Right ventricle myocardium superior (tissue), 1 donor: ENCODE measurements at places on chromosomes 1 and 21. TPM values are rescaled to one million over a fixed set of nuclear protein-coding genes. Genes with fewer than 3 reads are reported as not detected.

The TEDDM1 gene
- total RNA-seq: not detected

GRCh38 chr1:245863566-245864184 lies 643.4 kb downstream of the SMYD3 start:
- DNase-seq: no peak

- no peak for DNase-seq
Observed at GRCh38 chr1:2632561-2633361, at the start of gene MMEL1. Gene MMEL1, minus strand, starts transcription at chr1:2633016. Its CDS starts 3,532 bp downstream, at chr1:2629484.

- DNase-seq: no peak
Observed at GRCh38 chr1:118927427-118928187, 60.5 kb downstream of the TBX15 start.

DNA sequence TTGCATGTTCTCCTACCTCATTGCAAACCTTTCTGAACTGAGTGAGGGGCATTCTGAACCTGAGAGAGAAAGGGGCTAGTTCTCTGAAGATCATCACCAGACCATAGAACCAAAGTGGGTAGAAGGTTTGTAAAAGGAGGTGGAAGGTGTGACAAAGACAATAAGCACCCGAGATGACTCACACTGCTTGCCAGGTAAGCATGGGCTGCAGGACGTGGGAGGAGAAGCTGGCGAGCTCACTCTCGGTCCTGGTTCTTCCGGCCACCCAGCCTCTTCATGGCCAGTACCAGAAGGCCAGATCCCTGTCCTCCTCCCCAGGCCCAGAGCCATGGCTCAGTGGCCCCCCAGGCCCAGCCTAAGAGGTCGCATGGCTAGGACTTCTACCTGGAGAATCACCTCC lies 128.3 kb downstream of the TMEM53 start:
- DNase-seq: no peak

- DNase-seq: no peak
Observed at GRCh38 chr21:34093083-34093482, 19.7 kb downstream of the MRPS6 start.

The BMP8B gene
- total RNA-seq: 0.27 TPM

GRCh38 chr1:153659175-153659534 lies 652 bp downstream of the SNAPIN start:
- no peak for DNase-seq

DNA sequence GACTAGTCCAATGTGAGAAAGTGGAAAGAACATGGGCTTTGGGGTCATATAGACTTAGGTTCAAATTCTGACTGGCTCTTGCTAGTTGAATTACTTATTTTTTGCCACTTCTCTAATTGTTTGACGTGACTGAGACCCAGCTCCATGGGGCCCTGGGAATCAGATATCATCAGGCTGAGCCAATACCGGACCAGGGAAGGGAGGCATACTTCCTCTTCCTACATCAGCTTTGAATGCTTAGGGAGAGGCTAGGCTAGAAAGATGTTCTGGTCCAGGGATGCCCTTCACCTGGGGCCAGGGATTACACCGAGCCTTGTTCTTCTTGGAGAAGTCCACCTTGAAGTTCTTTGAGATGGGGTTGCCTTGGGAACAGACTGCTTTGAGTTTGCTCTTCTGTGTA lies 3.7 kb upstream of the NR1I3 start:
- no peak for DNase-seq

- no peak for DNase-seq
Observed at GRCh38 chr1:41442697-41443251, 41.7 kb downstream of the EDN2 start.

DNA sequence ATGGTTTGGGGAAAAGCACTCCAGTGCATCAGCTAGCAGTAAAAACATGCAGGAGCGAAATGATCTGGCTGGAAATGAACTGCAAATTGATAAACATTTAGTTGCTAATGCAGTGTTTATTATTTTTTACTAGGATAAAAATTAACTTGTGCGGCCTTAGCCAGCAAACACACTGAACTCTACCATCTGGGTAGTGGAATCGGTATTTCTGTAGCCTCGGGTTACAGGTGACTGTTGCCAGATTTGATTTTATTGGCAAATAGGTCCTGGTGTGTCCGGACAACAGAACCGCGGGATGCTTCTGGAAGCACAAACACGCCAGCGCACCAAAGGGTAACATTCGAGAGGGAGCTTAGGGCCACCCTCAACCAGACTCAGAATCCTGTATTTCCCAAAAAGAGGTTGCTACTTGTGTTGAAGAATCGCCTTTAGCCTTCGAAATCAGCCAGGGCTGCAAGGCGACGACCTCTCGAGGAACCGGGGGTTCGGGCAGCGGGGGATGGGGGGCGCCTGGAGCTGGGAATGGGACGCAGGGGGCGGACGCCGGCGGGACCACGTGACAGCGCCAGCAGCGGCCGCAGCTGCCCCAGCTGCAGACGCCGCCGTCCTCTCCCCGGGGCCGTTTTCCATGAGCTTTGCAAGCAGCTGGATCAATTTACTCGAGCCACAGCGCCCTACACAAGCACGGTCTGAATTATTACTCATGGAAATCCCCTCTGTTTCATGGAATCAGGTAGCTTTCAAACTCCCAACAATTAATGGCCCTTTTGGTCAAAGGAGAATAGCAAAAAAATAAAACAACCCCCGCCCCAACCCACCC lies 158.8 kb downstream of the TOMM20 start:
- peak; percentile 84 for DNase-seq

DNA sequence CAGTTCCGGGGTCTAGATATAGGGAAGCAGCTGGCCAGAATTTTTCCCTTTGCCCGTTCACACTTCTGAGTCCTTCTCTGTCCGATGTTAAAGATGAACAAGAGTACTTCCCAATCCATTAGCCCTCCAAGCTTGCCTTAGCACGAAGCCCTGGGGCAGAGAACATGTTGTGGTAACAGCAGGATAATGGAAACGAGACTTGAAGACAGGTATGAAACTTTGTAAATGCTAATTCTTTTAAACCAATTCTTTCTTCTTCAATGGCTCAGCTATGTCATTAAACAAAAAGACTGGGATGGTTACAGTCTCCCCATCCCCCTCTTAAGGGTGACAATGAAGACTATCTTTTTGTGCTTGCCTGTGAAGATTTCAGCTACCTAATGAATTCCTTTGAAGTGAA lies 218.5 kb downstream of the PLA2G4A start:
- DNase-seq: no peak

The TCHHL1 gene
- total RNA-seq: not detected

GRCh38 chr1:207863893-207864535 lies 46.9 kb downstream of the CD34 start:
- DNase-seq: no peak

The SPRR1B gene
- total RNA-seq: not detected

The DNASE2B gene
- total RNA-seq: not detected

The CRNN gene
- not detected for total RNA-seq

The ANXA9 gene
- total RNA-seq: not detected

The ARTN gene
- not detected for total RNA-seq

The LSS gene
- 57.9 TPM for total RNA-seq

The HTR6 gene
- not detected for total RNA-seq

DNA sequence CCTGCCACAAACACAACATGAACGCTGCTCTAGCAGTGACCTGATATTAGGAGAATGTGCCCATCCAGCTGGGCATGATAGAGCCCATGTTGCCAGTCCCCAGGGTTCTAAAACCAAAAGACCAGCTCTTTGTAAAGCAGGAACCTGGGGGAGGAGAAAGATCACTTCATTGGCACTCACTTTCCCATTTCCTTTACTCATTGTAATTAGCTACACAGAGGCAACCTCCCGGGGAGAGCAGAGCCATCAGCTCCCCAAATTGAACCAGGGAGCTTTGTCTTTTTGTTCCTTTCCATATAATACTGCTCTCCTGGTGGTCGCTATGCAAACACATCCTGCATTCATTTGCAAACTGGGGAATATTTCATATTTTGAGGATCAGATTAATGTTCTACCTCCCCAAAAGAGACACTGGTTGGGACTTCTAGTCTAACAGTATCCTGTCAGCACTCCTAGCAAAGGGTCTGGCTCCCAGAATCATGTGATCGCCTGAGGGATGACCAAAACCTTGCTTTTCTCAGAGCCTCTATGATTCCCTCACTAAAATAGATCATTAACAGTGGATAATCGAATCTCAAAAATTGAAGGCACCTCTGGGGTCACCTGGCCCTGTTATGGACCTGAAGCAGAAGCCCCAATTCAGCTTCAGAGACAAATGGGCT lies 76.7 kb upstream of the CD1D start:
- no peak for DNase-seq

DNA sequence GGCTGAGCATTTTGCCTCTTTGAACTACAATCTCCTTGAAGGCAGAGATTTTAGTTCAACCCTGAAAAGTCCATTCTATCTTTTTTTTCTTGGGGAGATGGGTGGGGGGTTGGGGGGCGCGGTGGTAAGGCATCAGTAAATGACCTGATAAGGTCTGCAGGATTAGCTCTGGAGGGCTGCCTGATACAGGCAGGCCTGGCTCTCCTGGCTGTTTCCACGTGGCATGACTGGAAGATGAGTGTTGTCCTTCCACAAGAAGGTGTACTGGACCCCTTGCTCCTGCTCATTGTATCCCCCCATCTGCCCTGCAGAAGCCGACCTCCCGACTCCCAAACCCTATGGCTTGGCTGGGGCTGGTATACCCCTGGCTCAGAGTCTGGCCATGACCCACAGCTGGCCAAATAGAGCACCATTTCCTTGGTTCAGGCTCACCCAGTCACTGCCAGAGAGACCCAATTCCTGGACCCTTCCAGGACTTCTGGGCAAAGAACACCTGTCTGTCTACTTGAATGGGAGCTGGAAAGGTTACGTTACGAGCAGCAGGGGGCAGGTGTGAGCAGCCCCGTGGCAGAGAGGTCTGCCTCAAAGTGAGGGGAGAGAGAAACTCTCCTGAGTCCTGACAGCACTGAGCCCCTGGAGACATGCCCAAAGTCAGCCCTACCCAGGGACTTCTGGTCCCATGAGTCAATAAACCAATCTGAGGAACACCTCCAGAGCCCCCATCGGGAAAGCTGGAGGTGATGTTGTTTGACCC lies 17.0 kb downstream of the DHRS3 start:
- no peak for DNase-seq

DNA sequence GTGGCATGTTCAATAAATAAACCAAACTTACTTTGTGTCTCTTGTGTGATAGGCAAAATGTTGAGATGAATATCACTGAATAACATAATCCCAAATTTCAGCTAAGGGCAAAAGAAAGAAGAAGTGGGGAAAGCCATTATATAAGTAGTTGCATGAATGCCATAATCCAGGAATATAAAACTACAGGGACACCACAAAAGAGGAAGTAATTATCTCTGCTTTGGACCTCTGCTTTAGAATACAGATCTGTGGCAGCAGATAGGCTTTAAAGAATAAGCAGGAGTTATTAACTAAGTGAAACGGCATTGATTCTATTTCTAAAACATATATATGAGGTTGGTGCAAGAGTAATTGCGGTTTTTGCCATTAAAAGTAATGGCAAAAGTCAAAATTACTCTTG lies 288.5 kb upstream of the SNX7 start:
- DNase-seq: no peak

GRCh38 chr1:184051138-184051484 lies 419 bp upstream of the TSEN15 start:
- DNase-seq: no peak

The CLDN17 gene
- not detected for total RNA-seq

DNA sequence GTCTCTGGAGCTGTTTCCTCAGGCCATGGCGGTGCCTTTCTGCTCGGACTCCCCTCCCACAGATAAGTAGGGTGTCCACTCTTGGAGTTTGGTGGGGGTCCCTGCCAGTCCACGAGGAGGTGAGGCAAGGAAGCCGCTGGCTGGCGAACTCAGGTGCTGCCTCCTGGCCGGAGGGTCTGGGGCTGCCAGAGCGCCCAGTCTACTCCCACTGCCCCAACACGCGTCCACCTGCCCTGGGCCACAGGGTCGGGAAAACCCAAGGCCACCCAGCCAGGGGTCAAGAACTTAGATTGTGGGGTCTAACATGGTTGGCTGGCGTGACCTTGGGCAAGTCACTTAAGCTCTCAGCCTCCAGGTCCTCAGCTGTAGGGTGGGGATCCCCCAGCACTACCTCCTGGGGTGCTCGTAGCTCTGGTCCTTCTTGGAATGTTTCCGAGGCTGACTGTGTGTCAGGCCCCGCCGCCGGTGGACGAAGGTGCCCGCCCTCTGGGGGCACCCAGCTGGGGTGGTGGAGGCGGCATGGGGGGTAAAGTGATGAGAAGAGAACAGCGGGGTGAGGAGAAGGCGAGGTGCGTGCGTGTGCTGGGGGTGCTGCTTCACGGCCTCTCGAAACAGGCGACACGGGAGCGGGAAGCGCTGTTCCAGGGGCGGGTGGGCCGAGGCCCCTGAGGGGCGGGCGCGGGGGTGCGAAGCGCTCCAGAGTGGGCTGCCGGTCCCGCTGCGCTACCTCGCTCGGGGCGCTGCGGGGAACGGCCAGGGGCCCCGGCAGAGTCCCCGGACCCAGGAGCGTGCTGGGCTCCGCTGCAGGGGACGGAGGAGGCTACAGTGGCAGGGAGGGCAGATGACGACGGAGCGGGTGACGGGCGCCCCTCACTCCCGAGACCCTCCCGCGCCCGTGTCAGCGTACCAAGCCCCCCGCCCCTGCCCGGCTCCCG lies 1.2 kb downstream of the SH2D5 start:
- no peak for DNase-seq

GRCh38 chr1:116724765-116725375 lies 29.4 kb upstream of the CD2 start:
- no peak for DNase-seq

The LCE1F gene
- total RNA-seq: not detected

GRCh38 chr1:231934797-231935196 lies 308.2 kb downstream of the DISC1 start:
- no peak for DNase-seq

GRCh38 chr1:147723691-147724323 lies 36.6 kb downstream of the GJA5 start:
- DNase-seq: peak; percentile 52

- no peak for DNase-seq
Observed at GRCh38 chr1:29638281-29638680, 402.0 kb downstream of the PTPRU start.

- DNase-seq: no peak
Observed at GRCh38 chr1:39779821-39780220, 8.7 kb upstream of the OXCT2 start.

GRCh38 chr1:41641475-41641814 lies 157.0 kb upstream of the EDN2 start:
- no peak for DNase-seq
